ENCODE measurements at places on chromosomes 6 and 20. TPM values are rescaled to one million over a fixed set of nuclear protein-coding genes. Genes with fewer than 3 reads are reported as not detected.
A peak's percentile ranks its signal among the peaks of the same experiment; 100 is the strongest.

DNA sequence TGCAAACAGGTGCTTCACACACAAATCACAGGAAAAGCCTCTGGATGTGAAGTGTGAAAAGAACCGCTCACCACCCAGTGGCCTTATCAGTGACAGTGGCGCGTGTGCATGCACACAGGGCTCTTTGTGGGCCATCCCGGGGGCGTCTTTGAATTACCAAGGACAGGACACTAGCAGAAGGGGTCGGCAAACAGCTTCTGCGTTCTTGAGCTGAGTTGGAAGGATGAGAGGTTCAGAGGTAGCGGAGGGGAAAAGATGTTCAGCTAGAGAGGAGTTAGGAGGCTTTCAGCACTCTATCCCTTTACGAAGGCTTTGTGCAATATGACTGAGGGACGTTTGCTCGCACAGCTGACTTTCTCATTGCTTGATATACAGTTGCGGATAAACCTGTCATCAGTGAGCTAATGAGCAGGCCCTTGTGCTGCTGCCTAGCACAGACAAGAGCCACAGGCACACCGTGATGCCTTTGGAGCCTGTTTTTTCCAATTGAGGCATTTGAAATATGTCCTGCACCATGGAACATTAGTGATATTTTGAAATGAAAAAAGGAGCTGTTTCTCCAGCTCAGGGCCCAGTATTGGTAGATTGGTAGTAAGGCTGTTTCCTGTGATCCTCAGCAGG is 83.1 kb downstream of the IYD start:
- no peak for DNase-seq

- DNase-seq: no peak
Observed at GRCh38 chr6:146679386-146679785, 80.6 kb downstream of the ADGB start.

DNA sequence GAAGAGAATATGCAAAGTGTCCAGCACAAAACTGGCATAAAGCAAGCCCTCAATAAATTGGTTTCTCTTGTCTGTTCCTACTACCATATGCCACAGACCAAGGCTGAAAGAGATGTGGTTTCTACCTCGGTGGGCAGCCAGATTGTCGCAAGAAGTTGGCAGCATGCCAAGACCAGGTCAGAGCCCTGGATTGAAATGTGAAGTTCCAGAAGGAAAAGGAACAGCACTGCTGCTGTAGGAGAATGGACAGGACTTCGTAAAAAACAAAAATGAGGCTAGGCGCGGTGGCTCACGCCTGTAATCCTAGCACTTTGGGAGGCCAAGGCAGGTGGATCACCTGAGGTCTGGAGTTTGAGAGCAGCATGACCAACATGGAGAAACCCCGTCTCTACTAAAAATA is 22.1 kb downstream of the MRPL14 start:
- DNase-seq: no peak

DNA sequence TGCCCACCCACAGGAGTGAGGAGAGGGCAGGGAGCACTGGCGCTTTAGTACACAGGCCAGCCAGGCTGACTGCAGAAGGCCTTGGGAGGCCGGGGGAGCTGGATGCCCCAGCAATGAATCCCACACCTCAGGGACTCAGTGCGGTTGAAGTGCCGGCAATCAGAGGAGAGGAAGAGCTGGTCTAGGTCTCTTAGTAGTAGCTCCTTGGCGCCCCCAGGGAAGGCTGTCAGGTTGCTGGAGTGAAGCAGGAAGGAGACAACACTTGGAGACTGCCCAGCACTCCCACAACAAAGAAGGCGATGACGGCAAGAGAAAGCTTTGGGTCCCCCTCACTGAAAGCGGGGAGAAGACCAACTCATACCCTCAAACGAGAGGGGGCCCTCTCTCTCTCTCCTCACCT is 8.3 kb upstream of the TNXB start:
- no peak for DNase-seq

DNA sequence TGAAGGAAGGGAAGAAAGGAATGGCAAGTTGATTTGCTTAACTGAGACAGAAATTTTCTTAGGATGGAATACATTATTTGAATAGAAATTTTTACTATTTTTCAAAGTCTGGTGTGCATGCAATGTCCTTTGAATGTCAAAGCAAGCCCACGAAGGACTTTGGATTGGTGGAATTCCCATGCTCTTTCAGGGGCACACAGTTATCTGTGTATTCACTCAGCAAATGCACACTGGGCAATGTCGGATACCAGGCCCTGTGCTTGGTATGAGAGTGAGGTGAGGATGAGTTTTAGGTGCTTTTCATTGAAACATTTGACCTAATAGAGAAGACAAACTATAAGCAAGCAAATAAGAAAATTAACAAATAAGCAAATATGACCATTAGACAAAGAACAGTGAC is 73.3 kb downstream of the SYCP2L start:
- DNase-seq: no peak

DNA sequence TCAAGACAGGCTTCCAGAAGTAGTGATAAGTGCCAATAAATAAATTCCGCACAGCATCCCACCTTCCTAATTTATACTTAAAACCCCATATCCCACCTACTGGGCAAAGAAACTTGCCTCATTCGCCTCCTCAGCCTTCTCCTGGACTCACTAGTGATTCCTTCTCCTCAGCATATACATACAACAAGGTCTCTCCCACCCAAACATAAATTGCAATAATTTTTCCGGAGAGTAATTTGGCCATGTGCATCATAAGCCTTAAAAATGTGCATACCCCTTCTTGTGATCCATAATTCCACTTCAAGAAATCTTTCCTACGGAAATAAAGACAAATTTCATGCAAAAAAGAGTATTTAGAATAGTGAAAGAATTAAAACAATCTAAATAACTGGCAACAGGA is 26.8 kb downstream of the RANBP9 start:
- no peak for DNase-seq

DNA sequence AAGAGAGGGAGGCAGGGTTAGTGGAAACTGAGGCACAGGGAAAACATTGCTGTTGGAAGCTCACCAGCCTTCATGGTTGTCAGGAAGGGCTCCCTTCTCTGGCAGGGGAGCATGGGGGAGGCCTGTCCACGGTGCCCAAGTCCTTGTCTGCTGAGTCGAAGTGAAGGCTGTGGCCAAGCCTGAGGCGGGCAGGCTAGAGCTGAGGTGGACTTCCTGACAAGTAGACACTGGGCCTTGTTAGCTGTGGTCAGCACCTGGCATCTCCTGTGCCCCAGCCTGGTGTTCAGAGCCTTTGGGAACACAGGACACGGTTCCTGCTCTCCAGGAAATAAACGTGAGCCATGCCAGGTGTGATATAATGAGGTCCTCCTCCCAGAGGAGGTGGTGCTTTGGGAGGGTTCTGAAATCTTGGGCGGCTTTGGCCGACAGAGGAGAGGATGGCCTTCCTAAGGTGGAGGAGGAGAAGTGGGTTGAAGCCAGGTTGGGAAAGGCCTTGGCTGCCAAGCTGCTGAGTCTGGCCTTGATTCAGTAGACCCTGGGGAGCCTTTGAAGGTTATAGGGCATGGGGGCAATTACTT is 138.4 kb upstream of the RNF24 start:
- no peak for DNase-seq

- DNase-seq: no peak
Observed at GRCh38 chr6:33017694-33018353, 8.4 kb upstream of the HLA-DOA start.

DNA sequence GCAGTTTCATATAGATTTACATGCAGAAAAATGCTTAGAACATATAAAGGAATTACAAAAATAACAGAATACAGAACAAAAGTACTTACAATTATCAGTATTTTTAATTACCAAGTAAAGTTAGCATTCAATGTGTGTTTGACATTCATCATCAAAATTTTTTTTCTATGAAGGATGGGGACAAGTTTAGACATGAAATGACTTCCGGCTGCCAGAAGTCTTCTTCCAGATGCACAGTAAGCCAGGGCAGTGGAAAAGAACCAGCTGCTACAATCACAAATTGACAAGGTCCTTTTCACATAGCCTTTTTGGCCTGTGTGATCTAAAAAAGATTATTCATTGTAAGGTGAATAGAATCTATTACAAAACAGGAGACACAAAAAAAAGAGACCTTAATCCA is 73.8 kb downstream of the HUS1B start:
- no peak for DNase-seq

- no peak for DNase-seq
Observed at GRCh38 chr6:109693111-109693510, 2.0 kb downstream of the FIG4 start.

GRCh38 chr6:150256618-150257272 is 112.1 kb upstream of the IYD start:
- no peak for DNase-seq

- no peak for DNase-seq
Observed at GRCh38 chr20:10357974-10358373, 76.0 kb downstream of the MKKS start.

- DNase-seq: no peak
Observed at GRCh38 chr20:45433316-45433715, 17.4 kb downstream of the PIGT start.

DNA sequence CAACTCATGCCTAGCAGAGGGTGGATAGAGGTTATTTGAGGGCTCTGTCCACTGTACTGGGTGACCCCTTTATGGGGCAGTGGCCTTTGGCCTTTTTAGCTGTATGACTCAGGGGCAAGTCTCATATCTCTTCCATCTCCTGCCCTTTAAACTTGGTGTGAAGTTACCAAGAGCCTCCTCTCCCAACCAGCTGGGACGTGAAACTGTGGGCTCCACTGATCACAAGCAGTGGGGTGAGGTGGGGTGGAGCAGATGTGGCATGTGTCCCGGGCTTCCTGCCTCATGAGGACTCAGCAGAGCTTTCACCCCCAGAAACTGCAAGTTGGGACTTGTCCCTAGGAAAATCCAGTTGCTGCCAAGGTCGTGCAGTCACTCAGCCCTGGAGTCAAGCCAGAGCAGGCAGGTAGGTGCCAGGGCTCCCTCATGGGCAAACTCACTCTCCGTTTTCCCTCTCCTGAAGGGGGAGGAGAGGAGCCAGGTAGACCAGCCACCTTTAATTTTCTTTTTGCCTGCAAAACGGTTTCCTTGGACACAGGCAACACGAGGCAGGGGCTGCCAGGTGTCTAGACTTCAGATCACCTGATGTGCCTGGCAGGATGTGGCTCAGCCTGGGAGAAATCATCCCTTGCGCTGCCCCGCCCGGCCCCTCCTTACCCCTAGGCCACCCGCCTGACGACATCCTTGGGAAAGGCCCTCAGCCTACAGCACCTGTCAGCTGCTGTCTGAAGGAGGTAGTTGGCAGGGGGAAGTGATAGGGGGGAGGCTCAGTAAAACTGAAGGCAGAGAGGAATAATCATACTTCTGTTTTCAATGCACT is 4.0 kb downstream of the CDKN1A start:
- DNase-seq: peak; percentile 61

GRCh38 chr6:14095437-14095836 is 22.1 kb upstream of the CD83 start:
- no peak for DNase-seq

GRCh38 chr20:21529863-21530262 is 16.0 kb upstream of the NKX2-2 start:
- DNase-seq: no peak

DNA sequence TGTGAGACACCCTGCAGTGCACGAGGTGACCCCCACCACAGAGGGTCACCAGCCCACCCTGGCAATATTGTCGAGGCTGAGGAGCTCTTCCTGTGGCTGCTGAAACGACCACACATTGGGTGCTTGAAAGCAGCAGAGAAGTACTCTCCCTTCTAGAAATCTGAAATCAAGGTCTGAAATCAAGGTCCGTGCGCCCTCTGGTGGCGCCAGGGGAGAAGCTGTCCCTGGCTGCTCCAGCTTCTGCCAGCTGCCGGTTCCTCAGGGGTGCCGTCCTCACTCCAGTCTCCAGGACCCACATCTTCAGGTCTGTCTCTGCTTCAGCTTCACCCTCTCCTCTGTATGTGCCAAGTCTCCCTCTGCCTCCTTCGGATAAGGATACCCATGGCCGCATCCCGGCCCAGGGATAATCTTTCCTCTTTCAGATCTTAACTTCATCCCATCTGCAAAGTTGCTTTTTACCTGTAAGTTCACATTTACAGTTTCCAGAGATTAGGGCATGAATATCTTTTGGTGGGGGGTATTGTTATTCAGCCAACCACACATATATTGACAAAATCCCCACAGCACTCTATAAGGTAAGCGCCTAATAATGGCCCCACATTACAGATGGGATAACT is 108.3 kb upstream of the PHACTR3 start:
- DNase-seq: peak; percentile 60

DNA sequence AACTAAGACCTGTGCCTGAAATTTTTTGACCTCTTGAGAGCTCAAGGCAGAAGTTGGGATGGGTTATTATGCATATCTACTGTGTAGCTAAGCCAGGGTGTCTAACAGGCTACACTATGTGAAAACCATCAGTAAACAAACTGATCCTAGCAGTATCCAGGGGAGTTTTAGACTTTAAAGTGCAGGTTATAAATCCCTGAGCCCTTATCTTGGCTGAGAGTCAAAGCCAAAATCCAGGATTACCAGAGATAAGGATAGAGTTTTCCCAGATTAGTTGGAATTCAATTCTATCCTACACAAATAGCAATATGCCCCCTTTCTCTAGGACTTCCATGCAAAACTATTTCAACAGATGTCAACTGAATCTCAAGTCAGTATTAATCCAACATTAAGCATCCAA is 1229.7 kb downstream of the GRIK2 start:
- no peak for DNase-seq

GRCh38 chr6:7730784-7731227 is 4.9 kb downstream of the BMP6 start:
- no peak for DNase-seq

DNA sequence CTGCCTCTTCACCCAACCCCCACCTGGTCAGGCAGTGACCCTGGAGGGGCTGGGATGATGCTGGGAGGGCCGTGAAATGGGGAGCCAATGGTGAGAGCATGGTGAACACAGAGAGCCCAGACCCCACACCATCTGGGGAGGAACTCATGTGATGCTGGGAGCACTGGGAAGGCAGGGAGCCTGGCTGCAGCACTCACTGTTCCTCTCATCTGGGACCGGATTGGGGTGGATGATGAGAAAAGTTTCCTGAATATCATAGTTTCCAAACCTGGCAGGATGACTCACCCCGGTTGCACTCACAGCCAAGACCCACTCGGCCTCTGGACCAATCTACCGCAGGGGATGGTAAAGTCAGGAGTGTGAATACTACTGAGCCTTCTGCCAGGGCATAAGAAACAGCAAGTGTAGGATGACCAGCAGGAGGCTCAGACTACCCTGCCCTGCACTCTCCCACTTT is 21.8 kb downstream of the ULBP1 start:
- DNase-seq: no peak

- peak; percentile 72 for DNase-seq
Observed at GRCh38 chr20:50478162-50478990, 31.8 kb upstream of the PTPN1 start.

- DNase-seq: no peak
Observed at GRCh38 chr6:16524380-16524707, 236.9 kb downstream of the ATXN1 start.

GRCh38 chr20:51310216-51310615 is 232.3 kb downstream of the NFATC2 start:
- no peak for DNase-seq

The OR2J3 gene
- not detected for total RNA-seq

The C20orf204 gene
- 2.6 TPM for total RNA-seq

The TMEM63B gene
- total RNA-seq: 22.6 TPM

The ZSCAN23 gene
- 0.76 TPM for total RNA-seq

The SYNCRIP gene
- total RNA-seq: 248 TPM

The VSTM2L gene
- total RNA-seq: 0.11 TPM
